Stimulated activated CD8-positive, alpha-beta memory T cell treated with anti-CD3 and anti-CD28 coated beads, Interleukin-4, amount 100 ng/mL, for 1 hour (primary cell): ENCODE measurements at places on chromosomes 1 and 21.

DNA sequence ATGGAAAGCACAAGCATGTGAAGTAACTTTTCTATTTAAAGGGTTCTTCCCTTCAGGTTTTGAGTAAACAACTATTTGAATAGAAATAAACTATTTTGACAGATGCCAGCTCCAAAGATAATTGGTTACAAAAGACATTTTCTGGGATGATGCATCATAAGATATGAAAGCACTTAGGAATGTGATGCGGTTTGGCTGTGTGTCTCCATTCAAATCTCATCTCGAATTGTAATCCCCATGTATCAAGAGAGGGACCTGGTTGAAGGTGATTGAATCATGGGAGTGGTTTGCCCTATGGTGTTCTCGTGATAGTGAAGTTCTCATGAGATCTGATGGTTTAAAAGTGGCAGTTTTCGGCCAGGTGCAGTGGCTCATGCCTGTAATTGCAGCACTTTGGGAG is 6.4 kb downstream of the DISP1 start:
- no peak for DNase-seq

- DNase-seq = no peak
Measured at GRCh38 chr1:53642607-53643006, 96.4 kb downstream of the GLIS1 start.

DNA sequence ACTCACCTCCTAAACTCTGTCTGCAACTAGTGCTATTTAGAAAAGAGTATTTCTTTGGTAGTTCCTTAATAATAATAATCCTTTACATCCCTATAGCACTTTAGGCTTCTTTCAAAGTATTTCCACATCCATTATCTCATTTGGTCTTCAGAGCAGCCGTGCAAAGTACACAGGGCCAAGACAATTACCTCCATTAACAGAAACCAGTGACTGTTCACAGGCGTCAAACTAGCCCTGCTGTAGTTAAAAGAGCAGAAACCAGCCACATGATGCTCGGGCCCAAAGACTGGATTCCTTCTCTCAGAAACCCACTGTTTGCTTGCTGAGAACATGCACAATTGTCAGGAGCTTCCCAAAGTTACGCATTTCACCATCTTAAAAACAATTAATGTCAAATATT is 396.0 kb upstream of the DAB1 start:
- DNase-seq = no peak

DNA sequence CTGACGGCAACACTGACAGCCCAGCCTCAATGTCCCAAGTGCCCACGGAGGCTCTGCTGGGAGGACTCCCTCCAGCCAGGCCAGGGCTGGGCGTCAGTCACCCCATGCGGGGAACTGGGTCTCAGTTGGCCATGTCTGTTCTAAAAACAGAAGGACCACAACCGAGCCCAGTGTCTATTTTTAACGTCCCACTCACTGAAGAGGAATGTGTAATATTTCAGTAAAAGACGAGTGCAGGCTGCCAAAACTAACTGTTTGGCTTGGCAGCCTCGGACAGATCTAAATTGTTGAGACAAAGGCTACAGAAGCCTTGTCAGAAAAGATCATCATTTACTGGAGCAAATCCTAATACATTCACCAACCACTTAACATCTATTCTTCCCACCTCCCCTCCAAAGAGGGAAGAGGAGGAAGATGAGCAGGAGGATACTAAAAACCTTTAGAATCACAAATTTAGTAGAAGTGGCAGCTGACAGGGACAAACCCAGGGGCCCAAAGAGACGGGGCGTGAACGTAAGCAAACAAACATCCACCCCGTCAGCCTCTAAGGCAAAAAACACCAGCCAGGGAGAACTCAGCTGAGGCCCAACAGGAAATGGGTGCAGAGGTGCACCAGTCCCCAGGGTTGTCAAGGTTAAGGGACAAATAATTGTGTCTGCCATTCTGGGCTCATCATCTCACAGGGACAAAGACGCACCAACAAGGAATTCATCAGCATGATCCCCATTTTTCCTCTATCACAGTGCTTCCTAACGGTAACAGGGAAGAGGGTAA is 18.7 kb downstream of the C1orf198 start:
- DNase-seq = no peak

GRCh38 chr1:32073299-32074229 is 825 bp downstream of the TMEM39B start:
- DNase-seq = no peak

DNA sequence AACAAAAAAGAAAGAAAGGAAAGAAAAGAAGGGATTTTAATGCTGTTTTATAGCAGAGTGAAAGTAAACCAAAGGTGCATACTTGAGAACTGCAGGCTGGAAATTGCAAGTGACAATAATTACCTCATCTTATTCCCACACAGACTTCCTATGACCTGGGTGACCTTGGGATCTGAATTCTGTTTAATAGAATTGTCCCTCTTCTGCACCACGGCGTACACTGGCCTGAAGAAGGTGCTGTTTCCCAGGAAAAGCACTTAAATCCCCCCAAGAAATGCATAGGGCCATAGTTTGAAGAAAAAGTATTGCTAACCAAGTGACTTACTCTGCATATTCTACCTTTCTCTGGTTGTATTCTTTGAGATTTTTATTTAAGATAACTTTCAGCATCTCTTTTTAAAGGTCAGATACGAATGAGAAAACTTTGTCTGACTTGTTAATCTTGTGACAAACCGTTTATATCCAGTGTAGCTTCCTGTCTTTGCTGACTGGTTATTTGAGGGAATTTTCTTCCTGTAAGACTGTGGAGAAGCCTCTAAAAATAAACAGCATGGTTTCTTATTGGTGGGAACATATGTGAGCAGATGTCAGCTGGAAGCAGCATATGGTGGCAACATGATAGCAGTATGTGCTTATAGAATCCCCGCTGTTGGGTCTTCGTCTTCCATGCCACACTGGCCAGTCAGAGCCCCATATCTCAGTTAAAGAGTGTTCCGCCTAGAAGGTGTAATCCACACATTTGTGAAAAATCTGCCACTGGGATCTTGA is 16.3 kb downstream of the TGFB2 start:
- DNase-seq = no peak

GRCh38 chr1:8096105-8097011 is 70.2 kb upstream of the ERRFI1 start:
- no peak for DNase-seq

DNA sequence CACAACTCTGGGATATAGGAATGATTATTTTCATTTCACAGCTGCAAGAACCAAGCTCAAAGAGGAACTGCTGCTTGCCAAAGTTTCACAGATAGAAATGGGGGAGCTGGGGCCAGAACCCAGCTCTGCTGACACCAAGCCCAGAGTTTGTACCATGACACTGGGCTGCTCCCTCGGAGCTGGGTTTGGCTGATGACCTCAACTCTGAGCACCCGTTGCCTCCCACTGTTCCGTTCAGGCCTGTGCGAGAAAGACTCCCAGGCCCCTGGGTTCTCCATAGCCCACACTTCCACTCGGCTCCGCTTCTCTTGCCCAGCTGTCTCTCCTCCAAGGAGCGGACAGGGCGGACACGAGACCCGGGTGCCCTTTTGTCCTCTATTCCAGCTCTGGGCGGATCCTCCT is 55.2 kb downstream of the NGF start:
- DNase-seq = no peak

DNA sequence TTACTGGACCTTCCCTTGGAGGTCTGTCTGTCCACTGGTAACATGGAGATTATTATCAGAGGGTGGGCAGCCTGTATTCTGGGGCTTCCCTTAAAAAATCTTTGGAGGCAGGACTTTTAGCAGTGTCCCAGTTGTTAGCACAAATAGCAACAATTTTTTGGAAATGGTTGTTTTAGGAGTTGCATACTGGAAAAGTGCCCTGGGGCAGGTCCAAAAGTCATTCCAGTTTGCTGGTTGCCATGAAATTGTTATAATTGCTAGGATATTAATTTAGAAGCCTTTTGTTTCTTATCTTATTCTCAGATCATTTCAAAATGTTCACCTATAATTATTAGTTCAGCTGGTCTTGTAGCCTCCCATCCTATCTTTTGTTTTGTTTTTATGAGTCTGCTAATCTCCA is 71.0 kb downstream of the PTGS2 start:
- no peak for DNase-seq

GRCh38 chr1:32967888-32968568 is 3.4 kb upstream of the RNF19B start:
- DNase-seq = no peak

DNA sequence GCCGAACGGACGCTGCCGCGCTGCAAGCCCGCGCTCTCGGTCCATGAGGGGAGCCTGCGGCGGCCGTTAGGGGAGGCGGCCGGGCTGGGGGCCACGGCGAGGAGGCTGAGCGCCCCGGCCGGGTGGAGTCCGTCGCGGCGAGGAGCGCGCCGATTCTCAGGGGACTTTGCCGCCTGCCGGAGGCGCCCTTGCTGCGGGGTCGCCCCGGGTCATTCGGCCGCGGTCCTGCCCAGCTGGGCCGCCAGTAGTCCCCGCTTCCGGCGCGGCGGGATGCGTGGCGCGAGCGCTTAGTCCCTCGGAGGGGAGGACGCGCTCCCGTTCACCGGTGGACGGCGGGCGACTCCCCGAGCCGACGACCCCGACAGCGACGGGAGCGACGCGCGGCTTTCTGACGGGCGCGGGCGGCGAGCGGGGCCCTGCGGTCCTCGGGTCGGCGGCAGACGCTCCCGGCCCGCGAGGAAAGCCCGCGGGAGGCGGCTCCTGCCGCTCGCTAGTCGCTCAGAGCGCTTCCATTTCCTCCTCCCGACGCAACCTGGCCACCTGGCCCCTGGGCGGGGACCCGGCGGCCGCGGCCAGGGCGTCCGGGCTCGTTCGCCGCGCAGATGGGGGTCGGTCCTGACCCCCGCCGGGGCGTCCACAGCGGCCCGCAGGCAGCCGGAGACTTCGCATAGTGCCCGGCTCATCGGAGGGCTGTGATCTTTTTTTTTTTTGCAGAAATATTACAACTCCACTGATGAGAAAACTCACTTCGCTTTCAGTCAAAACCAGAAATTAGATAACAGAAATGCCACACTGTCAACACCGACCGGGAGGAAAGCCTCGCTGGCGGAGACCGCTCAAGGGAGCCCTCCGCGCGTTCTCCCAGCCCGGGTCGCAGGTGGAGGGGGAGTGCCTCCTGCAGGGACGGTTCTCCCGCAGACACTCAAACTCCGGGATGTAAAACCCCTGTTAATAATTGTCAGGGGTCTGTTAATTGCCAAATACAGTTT is 641 bp upstream of the ZBTB21 start:
- no peak for DNase-seq

DNA sequence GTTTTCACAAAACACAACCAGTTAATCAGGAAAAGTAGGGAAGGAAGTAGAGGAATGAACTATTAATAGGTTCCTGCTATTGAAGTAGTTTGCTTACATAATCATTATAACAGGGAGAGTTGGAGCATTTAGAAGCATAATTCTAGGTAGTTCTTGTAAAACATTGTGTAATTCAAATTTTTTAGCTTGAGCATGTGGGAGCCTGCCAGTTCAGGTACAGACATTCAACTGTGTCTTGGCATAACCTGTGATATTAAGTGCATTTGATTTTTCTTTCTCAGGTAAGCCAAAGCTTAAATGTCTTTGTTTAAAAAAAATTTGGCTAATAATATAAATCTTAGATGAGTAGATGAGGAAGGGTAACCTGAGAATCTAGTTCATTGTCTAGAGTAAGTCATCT is 3.4 kb downstream of the YTHDF2 start:
- DNase-seq = no peak

- DNase-seq = no peak
Measured at GRCh38 chr1:39107341-39108290, 81.5 kb downstream of the NDUFS5 start.

- DNase-seq = no peak
Measured at GRCh38 chr1:177927021-177927596, 42.7 kb downstream of the SEC16B start.

DNA sequence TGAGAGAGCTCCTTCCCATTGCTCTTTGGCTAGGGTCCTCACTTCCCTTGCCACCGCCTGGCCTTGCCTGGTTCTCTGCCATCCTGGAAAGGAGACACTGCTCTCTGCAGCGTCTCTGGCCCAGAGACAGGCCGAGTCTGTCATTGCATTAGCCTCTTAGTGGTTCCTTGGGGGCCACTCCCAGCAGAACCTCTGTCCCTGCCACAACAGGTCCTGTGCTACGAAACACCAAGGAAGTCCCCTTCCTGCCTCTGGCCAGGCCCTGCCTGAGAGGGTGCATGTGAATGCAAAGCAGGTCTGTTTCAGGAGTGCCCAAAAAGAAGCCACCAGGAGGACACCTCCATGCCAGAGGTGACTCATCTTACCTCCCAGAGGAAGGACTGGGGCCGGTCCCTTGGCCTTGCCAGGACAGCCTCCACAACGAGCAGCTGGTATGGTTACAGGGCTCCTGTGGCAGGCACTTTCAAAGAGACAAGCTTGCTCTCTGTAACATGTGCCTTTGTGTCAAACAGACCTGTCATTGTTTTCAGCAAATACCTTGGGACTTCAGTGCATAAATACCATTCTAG is 59.6 kb downstream of the VPS26C start:
- DNase-seq = no peak

GRCh38 chr1:102466487-102466886 is 469.8 kb upstream of the OLFM3 start:
- no peak for DNase-seq

- DNase-seq = no peak
Measured at GRCh38 chr1:216258386-216258785, 164.9 kb downstream of the USH2A start.

DNA sequence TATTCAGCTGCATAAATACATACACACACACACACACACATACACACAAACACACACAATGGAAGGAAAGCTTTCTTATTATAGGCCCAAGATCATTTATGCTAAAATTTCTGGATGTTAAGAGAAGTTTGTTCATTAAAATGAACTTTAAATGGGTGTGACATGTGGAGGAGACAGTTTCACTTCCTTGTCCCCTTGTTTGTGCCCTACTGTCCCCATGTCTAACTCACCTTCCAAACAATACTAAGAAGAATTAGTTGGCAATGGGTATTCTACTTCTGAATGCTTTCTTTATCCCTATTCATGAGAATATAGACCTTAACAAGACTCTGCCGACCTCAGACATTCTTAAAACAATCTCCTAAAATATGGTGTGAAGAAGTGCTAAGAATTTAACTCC is 63.5 kb upstream of the NRIP1 start:
- DNase-seq = no peak

DNA sequence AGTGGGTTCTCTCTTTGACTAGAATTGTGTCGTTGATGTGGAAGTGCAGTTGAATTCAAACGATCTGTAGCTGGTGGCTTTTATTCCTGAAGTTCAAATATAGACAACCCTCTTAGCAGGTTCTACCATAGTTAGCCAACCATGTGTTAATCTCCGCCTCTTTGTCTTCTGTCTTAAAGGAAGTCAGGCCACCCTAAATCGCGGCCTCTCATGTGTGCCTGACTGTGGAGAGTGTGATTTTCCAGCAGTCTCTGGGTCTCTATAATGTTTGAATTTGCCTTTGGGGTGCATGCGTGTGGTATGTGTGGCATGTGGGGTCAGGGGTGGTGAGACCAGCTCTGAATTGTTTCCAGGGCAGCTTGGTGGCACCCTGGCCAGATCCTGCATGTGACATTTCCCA is 244.9 kb downstream of the DISC1 start:
- DNase-seq = no peak

GRCh38 chr1:245797592-245798348 is 643.0 kb downstream of the KIF26B start:
- no peak for DNase-seq

GRCh38 chr1:18190598-18190997 is 83.0 kb downstream of the IGSF21 start:
- no peak for DNase-seq

- no peak for DNase-seq
Measured at GRCh38 chr1:152448496-152448895, 34.4 kb upstream of the CRNN start.
